ENCODE measurements at places on chromosomes 1 and 21. TPM values are rescaled to one million over a fixed set of nuclear protein-coding genes. Genes with fewer than 3 reads are reported as not detected.

The MARK1 gene
- 11.8 TPM for total RNA-seq

The GBP6 gene
- total RNA-seq = 0.13 TPM

The SLC35D1 gene
- total RNA-seq = 15.5 TPM

The UBXN10 gene
- 2.6 TPM for total RNA-seq

GRCh38 chr1:60596791-60597750 is 485.3 kb upstream of the NFIA start:
- no peak for DNase-seq

DNA sequence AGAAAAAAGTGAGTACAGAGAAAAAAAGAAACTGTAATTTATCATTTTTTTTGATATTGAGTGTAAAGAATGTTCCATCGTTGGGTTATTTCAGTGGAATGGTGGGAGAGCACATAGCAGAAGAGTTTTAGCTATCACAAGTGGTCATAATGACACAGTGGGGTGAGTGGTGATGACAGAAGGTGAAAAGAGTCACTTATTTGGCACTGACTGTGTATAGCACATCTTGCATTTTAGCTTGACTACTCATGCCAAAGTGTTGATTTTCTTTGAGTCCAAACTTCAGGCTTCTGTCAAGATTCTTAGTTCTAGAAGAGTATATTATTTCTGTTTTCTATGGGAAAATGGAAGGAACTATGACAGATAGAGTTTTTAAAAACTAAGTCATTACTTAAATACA is 261.2 kb downstream of the GRIK1 start:
- no peak for DNase-seq

- DNase-seq = no peak
Measured at GRCh38 chr1:155177918-155178281, 4.3 kb downstream of the TRIM46 start.

GRCh38 chr1:226498640-226499008 is 49.9 kb upstream of the STUM start:
- no peak for DNase-seq

- DNase-seq = no peak
Measured at GRCh38 chr1:43995984-43996732, 4.8 kb downstream of the CCDC24 start.

DNA sequence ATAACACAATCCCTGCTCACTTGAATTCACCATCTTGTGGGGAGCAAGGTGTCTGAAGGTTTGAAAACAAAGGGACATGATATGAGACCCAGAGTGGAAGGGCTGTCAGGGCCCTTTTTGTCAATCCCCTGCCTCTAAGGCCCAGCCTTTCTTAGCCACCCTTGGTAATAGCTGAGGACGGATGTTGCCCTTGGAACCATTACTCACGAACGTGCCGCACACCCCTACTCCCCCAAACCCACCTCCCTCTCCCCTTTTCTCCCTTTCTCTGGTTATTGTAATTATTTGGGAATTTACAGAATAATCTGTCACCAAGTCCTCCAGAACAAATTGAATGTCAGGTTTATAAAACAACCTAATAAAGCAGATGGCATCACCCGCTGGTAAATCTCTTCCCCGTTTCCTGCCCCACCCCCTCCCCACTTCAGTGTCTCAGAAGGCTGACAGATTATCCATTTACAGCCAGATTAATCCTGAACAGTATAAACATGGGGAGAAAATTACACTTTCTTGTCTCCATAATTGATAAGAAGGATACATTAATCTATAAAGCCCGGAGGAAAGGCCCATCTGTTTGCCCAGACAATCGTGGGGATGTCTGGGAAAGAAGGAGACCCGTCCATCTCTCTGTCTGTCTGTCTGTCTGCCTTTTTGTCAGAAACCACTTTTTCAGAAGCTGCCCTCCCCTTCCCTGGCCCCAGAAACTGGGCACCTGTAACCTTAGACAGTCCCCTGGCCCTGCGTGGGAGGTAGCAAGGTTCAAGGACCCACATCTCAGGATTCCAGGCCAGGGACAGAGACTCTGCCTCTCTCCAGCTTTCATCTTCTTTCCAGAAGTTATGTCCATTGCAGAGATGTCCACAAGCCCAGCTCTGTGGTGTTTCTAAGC is 60.6 kb upstream of the CD34 start:
- no peak for DNase-seq

DNA sequence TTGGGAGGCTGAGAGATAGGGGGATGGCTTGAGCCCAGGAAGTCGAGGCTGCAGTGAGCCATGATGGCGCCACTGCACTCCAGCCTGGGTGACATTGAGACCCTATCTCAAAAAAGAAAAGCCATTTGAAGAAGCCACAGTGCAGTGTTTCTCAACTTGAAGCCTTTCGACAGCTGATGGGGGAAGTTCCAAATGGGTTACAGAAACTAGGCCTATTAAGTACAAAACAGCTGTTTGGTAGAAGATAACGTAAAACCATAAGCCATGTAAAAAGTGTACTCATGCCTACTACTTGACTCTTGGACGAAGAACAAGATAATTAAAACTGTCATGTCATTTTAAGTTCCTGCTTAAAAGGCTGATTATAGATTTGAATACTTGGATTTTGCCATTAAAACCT is 16.6 kb downstream of the COPA start:
- DNase-seq = no peak

DNA sequence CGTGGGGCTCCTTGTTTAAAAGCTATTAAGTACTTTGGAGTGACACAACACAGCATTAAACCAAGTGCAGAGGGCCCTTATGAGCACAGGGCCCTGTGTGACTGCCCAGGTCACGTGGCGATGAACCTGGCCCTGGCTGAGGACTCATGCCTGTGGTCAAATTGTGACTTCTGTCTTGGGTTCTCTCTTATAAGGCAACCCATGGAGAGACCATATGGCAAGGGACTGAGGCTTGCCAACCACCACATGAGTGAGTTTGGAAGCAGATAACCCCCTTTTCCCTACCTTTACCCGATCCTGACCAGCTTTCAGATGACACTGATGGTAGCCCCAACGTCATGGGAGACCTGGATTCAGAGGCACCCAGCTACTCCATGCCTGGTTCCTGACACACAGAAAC is 140.5 kb downstream of the ZBTB18 start:
- no peak for DNase-seq

DNA sequence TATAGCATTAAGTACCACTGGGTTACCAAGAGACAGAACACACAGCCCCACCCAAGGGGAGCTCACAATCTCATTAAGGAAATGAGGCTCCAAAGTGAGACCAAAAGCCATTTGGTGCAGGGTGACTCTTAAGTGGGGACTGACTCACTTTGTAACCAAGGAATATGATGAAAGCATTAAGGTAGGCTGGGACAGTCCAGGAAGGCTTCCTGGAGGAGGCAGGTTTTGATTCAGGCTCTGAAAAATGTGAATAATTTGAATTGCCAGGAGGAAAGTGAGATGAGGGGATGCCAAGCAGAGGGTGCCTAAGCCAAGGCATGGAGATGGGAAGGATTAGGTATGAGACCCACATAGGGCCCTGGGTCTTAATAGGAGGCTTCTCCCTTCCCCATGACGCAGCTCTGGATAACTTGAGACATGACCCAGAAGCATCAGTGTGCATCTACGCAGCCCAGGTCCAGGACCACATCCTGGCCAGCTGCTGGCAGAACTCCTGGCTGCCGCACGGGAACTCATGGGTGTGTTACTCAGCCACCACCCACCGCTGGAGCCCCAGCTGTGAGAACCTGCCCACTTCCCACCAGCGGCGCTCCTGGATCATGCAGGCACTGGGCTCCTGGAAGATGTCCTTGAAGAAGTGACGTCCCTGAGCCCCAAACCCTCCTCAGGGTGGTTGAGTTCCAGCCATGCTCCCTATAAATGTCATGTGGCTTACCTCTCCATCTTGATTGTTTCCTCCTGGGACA is 5.9 kb upstream of the TTC4 start:
- DNase-seq = no peak

GRCh38 chr1:154176337-154176736 is 15.6 kb downstream of the TPM3 start:
- no peak for DNase-seq

All from mesothelial cell of epicardium (in vitro differentiated cells).